ENCODE measurements at places on chromosomes 2 and 18.

GRCh38 chr2:207810200-207810788 is 40.6 kb upstream of the FZD5 start:
- no peak for DNase-seq

GRCh38 chr2:28638102-28638501 is 113.5 kb upstream of the PPP1CB start:
- no peak for DNase-seq

DNA sequence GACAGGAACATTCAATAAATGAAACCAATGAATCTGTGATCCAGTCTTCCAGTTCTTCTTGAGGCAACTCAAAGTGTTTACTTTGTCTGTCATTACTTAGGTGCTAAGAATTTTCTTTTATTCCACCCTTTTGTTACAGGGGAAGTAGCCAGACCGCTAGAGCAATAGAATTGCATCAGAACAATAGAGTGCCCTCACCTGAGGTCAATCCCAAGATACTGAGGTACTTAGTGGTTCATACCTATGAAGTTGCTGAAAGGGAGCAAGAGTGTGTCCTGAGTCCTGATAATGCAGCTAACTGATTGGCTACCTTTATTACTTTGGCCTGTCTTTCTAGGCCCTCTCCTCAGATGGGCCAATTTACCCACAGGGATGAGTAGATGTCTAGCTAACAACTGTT is 359.4 kb upstream of the KCNH7 start:
- DNase-seq, result no peak

- no peak for DNase-seq
Observed at GRCh38 chr2:11367170-11367730, 22.8 kb upstream of the ROCK2 start.

DNA sequence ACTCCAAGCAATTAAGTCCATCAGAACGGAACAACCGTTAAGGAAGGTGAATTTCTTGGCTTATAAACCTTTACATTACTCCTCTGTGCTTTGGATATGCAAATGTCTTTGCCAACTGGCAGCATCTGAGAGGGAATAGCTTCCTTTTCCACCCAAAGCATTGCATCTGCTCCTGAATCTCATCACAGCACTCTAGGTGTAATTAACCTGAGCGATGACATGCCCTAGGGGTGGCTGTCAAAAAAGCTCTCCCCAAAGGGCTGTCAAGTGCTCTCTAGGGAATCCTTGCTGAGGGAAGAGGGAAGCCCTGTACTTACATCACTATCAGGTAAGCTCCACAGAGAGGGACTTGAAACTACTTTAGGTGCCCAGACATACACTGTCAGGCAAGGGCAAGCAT is 5.5 kb upstream of the SMARCAL1 start:
- DNase-seq, result no peak

GRCh38 chr2:222866358-222866960 is 5.6 kb downstream of the ACSL3 start:
- DNase-seq, result no peak

DNA sequence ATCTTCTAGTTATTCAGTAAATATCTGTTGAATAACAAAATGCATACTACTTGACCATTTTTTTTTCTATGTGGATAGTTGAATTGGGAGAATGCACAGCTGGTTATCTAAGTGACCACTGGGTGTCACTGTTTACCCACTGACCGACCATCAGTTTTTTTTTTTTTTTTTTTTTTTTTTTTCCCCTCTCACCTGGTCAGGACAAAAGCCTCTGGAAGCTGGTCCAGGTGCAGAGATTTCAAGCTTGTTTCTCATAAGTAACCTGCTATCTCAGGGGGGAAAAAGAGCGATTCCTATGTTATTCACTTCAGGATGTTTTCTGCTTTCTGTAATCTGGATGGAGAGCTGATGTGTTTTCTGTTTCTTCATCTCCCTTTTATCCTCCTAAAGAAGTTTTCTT is 256.0 kb downstream of the DCDC2C start:
- DNase-seq, result no peak

DNA sequence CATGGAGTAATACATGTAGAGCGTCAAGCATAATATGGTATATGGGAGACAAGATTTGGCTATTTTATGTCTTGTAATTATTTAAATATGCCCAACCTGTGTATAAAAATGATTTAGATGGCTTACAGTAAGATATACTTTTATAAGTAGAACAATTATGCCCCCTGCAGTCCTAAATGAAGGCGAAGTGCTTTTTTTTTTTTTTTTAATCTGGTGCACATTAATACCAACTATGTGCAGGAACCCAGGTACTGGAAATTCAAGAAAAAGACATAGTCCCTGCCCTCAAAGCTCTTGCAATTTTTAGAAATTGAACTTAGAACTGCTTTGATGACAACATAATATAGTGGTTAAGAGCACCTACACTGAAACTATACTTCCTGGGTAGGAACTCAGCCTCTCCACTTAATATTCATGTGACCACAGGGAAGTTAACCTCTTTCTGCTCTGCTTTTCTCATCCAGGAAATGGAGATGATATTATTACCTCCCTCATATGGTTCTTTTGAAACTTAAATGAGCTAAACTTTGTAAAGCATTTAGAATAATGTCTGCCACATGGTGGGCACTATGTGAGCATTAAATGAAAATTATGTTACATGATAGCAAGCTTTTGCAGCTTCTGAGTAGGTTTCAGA is 38.1 kb downstream of the AFTPH start:
- DNase-seq, result no peak

- DNase-seq, result no peak
Observed at GRCh38 chr2:58698620-58699019, 457.5 kb upstream of the FANCL start.

DNA sequence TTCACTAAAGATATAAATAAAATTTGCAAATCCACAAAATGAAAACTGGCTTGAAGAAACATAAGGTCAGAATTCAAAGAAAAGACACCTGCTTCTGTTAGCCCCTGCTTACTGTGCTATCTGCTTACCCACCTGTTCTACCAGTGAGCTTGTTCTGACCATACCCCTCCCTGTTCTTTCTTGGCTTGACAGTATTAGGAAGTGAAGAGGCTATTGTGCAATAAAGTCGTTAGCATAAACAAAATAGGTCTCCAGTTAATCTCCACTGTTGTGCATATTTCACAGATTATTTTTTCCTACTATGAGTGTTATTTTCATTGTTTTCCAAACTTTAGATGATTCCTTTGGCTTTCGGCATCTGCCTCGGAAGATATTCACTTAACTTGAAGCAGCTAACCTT is 322.1 kb downstream of the CCDC85A start:
- DNase-seq, result no peak

- DNase-seq, result no peak
Observed at GRCh38 chr18:40380686-40381439, 1574.2 kb upstream of the PIK3C3 start.

GRCh38 chr2:189483980-189484740 is 42.9 kb downstream of the WDR75 start:
- no peak for DNase-seq

DNA sequence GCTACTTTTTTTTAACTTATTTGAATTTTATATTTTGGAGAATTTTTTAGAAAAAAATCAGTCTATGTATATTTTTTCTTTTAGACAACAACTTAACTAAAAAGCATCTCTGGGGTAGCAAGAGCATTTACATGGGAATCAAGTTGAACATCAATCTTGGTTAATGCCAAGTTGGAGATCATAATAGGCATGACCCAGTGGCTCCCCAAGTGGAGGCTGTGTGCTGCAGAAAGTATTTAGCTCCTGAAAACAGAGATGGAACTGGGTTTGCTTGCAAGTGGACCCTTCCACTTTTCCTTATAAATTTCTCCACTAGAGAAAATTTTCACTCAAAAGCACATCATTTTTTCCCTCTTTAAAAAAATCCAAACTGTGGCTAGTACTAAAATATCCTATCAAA is 23.9 kb upstream of the CAVIN2 start:
- DNase-seq, result no peak

DNA sequence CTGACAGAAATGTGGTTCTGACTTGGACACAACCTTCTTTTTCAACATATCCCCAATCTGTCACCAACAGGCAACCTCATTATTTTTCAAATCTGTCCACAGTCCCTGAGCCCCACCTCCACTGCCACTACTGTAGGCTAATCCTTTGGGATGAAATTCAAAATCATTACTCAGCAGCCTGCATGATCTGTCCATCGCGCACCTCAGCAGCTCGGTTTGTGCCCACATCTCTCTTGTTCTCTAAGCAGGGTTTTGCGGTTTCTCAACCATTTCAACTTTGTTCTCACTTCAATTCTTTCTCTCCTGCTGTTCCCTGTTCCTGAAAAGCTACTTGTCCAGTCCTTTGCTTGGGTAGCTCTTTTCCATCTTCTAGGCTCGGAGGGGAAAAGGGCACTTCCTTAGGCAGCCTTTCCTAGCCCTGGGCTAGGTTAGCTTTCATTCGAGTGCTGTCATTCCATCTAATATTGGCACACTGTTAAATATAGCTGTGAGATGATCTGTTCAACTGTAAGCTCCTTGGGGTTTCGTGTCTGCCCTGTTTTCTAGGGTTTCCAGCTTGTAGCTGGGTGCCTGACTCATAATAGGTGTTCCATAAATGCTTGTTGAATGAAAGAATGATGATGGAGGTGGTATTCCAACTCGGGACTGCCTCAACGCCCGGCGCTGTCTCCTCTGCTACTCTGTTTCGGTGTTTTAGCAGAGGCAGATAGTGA is 653 bp upstream of the ANKAR start:
- no peak for DNase-seq

GRCh38 chr2:11542275-11542819 is 8.5 kb downstream of the GREB1 start:
- DNase-seq, result no peak

DNA sequence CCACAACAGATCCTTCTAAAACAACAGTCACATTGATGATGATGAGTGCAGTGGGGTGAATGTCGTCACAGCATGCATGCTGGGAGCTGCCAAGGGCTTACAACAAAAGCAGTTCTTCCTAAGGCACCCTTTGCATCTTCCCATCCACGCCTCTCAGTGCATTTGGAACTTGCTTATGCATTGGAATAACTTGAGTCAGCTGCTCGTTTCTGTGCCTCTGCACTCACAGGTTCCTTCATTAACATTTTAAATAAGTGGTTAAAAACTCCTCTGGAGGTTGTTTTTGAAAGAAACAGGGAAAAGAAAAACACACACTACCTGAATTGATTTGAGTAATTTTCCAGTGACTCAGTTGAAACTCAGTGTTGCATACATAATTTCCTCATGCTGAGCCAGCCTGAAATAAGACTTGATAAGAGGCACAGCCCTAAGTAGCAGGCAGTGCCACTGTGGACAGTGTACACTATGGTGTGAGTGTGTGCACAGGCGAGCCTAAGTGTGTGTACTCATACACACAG is 46.8 kb upstream of the TRIM43B start:
- no peak for DNase-seq
